ENCODE measurements at places on chromosomes 12 and 14. TPM values are rescaled to one million over a fixed set of nuclear protein-coding genes. Genes with fewer than 3 reads are reported as not detected.

MSRB3 gene
- total RNA-seq: 3.7 TPM

KRT80 gene
- total RNA-seq: not detected

KLRC4 gene
- not detected for total RNA-seq

FBLN5 gene
- 1.6 TPM for total RNA-seq

ASB8 gene
- total RNA-seq: 37.1 TPM

HPD gene
- not detected for total RNA-seq

DNA sequence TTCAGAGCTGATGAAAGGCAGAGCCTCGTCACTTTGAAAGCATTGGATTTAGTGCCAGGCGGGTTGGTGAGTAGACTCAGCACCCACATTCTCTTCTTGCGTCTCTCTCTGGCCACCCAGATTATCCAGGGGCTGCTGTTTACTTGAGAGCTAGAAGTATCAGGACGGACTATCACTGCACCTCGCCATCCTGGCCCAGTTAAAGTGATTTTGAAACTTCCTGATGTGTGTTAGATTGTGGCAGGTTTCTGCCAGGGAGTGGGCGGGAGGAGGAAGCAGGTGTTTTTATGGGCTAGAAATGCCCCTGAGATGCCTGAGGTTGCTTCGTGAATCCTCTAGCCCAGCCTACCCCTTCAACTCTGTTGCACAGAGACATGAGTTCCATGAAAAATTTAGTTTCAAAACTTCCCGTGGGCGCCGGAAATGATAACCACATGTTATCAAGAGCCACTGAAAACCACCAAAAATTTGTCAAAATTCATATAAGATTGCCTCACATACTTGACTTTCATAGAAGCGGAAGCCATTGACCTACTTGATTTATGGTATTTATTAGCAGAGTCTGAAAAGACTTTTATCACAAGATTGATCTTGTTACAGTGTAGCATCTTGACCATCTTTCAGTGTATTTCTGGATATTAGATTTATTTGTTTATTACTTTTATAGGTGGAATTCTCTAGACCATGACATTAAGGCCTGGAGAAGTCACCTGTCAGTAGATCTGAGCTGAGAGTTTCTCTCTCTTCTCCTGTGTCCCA, 466.0 kb downstream of the RAD51B start:
- DNase-seq: no peak

GRCh38 chr12:116418551-116418950, 140.6 kb upstream of the MAP1LC3B2 start:
- no peak for DNase-seq

GRCh38 chr14:84857571-84857970, 672.4 kb upstream of the FLRT2 start:
- DNase-seq: no peak

DNA sequence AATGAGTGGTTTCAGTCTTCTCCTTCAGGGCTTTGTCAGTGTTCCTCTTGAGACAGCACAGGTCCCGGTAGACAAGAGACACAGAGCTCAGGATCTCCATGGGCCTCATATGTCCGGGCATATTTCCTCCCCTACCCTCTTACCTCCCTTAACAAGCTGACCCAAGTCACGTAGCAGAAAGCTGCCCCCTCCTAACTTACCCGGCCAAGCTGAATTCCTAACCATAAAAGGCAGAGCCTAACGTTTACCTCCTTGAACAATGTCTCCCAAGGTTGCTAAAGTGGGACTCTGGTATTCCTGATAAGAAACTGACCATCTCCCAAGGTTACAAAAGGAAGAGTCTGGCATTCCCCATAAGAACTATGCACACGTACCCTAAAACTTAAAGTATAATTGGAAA, 182.2 kb upstream of the USP15 start:
- DNase-seq: no peak

- no peak for DNase-seq
These were observed 217.9 kb upstream of the PWP1 start for GRCh38 chr12:107467716-107468115.

DNA sequence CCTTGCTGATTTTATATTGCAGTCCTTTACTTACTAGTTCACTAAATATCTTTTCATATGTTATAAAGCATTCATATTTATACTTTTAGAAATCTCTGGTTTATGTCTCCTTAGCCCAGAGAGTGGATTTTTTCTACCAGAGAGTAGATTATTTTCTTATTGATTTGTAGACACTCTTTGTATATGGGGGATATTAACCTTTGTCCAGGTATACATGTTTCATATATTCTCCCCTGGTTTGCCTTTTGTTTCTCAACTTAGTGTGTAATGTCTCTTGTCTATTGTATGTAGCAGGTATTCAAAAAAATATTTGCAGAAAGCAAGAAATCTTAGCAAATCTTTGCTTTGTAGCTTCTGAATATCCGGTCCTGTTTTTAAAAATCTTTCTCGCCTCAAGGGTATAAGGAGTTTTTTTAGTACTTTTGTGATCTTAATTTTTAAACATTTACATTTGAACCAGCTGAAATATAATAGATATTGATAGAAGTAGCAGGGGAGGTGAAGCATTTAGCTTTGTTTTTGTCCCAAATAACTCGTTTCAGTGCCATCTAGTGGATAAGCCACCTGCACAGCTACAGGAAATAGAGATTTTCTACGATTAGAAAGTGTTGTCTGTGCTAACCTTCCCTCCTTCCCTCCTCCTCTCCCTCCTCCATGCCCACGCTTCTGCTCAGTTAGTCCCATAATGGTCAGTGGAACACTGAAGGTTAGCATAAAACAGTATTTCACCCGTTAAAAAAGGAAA, 97.0 kb downstream of the PHETA1 start:
- DNase-seq: no peak

DNA sequence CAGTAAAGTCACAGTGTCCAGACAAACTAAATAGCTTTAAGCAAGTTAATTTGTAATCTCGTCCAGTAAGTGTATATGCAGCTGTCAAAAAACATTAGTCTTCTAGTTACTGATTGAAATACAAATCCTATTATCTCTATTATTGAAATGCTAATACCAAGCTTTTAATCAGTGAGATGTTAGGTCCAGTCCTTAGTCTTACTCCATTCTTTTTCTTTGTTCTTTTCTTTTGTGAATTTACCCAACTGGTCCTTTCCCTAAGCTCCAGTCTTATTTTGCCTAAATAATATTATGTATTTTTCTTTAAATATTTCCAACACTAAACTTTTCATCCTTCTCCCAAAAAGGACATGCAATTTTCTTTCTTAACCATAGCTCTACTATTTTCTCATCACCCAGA, 57.2 kb downstream of the TSPAN19 start:
- no peak for DNase-seq

GRCh38 chr14:43165651-43166050, 1341.4 kb downstream of the FSCB start:
- DNase-seq: no peak

- no peak for DNase-seq
These were observed 3.1 kb downstream of the KRT82 start for GRCh38 chr12:52402873-52403540.

DNA sequence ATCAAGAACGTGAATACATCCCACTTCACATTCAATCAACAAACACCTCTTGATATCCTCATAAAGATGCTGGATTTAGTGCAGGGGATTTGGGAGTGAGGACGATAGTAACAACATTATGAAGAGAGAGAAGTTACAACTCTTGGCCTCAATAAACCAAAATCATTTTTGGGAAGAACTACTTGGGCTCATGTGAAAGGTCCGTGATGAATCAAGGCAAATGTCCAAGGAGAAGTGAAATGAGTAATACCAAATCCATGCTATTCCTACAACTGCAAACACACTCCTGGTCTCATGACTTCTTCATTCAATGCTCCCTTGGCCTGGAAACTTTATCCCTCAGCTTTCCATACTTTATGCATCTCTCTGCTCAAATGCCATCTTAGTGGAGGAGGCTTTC, 162.0 kb upstream of the LMNTD1 start:
- DNase-seq: no peak

GRCh38 chr12:3973973-3974644, 100.9 kb upstream of the PARP11 start:
- DNase-seq: no peak

DNA sequence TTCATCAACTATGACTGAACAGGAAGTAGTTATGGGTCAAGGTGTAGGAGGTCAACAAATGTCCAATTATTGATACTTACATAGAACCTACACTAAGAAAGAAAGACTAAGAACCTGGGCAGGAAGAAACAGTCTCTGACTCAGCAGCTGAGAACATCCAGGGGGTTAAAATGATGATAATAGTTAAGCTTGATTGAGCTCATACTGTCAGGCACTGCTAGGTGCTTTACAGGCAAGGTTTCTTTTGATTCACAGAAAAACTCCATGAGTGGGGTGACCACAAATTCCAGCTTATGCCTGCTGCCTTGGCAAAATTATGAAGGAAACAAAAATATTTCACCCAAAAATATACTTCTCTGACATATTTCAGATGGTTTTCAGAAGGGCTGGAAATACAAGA, 75.0 kb downstream of the ACADS start:
- DNase-seq: no peak

- DNase-seq: no peak
These were observed 97.5 kb downstream of the ZFP36L1 start for GRCh38 chr14:68695326-68695768.

GRCh38 chr12:66637699-66638301, 41.1 kb downstream of the GRIP1 start:
- DNase-seq: no peak

GRCh38 chr14:22336031-22336430, 253.0 kb downstream of the DAD1 start:
- no peak for DNase-seq

DNA sequence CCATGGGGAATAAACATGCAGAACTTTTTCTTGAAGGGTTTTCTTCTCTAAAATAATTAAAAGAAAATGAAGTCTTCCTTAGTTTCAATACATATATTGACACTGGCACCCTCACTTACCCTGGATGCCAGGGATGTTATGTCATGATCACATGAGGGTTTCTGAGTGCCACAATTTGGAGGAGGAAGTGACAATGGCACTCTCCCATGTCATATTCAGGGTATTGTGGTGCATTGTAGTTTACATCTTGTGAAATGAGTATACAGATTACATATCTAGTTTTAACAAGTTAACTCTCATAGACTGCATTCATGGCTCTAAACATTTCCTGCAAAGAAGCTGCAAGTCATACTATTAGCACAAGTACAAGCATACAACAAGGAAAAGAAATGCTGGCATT, 37.7 kb downstream of the CCDC177 start:
- no peak for DNase-seq

GRCh38 chr12:22415342-22416309, 81.1 kb upstream of the ST8SIA1 start:
- no peak for DNase-seq

- DNase-seq: no peak
These were observed 76.1 kb downstream of the ALG10B start for GRCh38 chr12:38392554-38393144.

DNA sequence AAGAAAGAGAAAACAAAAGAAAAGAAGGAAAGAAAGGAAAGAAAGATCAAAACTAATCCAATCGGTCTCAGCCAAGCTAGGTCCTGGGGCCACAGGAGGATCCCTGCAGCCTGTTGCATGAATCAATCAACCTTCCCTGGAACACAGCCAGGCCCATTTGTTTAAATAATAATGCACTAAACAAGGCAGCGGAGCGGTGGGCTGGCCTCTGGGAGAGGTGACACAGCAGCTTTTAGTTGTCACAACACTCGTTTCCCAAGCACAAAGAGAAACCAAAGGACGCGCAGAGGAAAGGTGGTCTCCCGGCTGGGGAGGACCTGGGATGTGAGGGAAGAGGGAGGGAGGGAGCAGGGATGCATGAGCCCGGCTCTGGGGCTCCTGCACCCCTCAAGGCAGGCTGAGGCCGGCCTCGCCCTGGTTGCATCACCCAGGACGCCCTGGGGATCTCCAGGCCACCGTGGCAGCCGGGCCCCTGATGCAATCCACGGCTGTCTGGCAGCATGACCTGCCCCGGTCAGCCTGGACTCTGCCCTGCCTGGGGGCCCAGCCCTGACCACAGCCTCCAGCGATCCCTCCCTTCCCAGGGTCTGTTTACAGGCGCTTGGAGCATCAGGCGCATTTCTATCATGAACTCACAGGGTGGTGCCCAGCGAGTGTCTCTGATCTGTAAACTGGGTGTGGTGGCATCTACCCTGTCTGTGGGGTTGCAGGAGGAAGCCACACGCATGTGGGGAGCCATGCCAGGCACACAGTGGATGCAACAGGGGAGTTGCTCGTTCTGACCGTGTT, 32.5 kb downstream of the MMP17 start:
- no peak for DNase-seq

- no peak for DNase-seq
These were observed 115.7 kb upstream of the PRMT8 start for GRCh38 chr12:3375326-3375725.

GRCh38 chr12:109680264-109681005, 33.2 kb upstream of the FAM222A start:
- DNase-seq: no peak

Data from frontal cortex (tissue), 4 donors.